ENCODE measurements at places on chromosomes 6 and 20.
A peak's percentile ranks its signal among the peaks of the same experiment; 100 is the strongest.

GRCh38 chr6:115071962-115072361, 729.1 kb upstream of the HS3ST5 start:
- DNase-seq, result no peak

- DNase-seq, result no peak
Measured at GRCh38 chr6:138544501-138544900, 45.2 kb upstream of the NHSL1 start.

GRCh38 chr6:48109944-48110343, 1.1 kb downstream of the PTCHD4 start:
- no peak for DNase-seq

- no peak for DNase-seq
Measured at GRCh38 chr6:28218312-28219248, 6.5 kb upstream of the ZSCAN9 start.

DNA sequence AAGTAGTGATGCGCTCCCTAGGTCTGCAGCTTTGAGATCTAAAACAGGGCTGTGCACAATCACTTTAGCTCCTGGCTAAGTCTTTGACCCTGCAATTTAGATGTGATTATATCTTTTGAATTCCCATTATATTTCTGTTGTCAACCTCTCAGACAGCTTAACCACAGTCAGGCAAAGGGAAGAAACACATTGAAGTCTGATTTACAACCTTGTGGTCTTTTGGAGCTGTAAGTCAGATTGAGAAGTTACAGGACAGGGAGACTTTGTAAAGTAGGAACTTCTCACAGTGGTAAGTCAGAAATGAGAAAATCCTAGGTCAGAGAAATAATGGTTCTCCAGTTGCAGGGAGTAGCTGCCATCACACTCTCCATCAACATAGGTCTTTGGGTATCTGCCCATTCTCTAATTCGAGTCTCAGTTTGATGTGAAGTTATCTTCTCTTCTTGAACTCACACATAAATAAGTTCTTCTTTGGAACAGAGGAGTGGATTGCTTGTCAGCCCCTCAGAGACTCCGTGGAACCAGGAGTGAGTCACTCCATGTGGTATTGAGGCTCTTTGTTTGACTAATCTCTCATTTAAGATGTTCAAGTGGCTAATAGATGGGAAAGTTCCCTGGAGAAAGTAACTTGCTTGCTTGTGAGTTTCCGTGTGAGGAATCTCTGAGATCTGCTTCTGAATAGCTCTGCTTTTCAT, 35.0 kb upstream of the SGK1 start:
- no peak for DNase-seq

DNA sequence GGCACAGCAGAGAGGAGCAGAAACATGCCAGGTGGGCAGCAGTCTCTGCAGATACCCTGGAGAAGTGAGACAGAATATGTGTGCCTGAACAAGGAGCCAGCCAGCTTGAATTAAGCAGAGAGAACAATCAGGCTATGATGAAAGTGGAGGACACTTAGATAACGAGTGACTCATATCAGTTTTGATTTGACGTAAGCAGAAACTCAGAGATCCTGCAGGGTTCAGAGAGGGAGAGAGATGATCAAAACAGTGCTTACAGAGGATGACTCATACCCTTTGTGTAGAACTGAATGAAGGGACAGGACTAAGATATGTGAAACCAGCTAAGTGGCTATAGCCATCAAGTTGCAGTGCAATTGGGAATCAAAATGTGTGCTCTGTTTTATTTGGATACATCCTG, 300.7 kb downstream of the TENT5A start:
- no peak for DNase-seq

DNA sequence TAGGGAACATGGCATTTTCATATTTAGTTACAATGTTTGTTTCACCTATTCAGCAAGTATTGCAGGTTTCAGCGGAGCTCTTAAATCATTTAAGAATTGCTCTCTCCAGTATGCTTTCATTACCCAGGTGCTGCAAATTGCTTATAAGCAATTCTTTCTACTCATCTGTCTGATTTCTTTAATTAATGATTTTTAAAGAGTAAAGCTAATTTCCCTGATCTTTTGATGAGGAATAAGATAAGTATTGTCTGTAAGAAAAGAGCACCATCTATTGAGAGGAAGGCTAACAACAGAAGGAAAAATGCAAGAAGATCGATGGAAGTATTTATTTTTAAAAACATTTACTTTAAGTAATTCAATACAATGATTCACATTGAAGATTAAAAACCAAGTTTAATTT, 2.0 kb downstream of the OPRM1 start:
- DNase-seq, result no peak

GRCh38 chr6:105990151-105990550, 96.0 kb upstream of the PRDM1 start:
- DNase-seq, result no peak

- DNase-seq, result no peak
Measured at GRCh38 chr20:6702144-6702543, 65.3 kb upstream of the BMP2 start.

- no peak for DNase-seq
Measured at GRCh38 chr20:32907886-32908285, 49.2 kb downstream of the EFCAB8 start.

- DNase-seq, result no peak
Measured at GRCh38 chr20:50019466-50020256, 36.9 kb downstream of the SNAI1 start.

DNA sequence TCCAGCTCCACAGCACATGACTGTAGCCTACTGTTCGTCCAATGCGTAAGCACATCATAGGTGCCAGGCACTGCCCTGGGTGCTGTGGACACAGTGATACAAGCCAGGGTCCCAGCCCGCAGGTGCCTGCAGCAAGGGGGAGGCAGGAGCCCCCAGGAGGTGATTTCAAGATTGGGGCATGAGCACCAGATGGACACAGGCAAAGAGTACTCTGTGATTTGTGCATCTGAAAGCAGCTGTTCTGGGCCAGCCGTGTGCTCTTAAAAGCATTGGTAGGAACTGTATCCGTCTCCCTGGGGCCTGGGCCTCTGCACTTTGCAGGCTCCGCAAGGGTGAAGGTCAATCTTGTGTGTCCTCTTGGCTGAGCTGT, 149.8 kb downstream of the SYCP2 start:
- no peak for DNase-seq

GRCh38 chr6:4274382-4275082, 139.2 kb upstream of the ECI2 start:
- no peak for DNase-seq

DNA sequence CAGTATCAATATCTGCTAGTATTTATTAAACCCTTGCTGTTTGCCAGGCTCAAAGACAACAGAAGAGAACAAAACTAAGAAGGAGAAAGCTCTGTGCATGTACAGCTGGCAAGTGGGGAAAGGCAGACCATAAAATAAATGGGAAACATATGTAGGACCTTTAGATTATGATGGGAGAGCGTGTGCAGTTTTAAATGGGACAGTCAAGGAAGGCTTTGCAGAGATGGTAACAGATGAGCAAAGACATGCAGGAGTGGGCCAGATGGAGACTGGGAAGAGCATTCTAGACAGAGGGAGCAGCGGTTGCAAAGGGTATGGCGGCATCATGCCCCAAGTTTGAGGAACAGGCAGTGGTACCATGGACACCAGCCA, 260.0 kb downstream of the NRN1 start:
- DNase-seq, result no peak

GRCh38 chr20:50887576-50887975, 43.7 kb downstream of the ADNP start:
- DNase-seq, result no peak

- no peak for DNase-seq
Measured at GRCh38 chr6:54878718-54879117, 32.1 kb downstream of the FAM83B start.

GRCh38 chr6:127515794-127516661, 3.1 kb downstream of the MTCL3 start:
- DNase-seq, result peak; percentile 36

DNA sequence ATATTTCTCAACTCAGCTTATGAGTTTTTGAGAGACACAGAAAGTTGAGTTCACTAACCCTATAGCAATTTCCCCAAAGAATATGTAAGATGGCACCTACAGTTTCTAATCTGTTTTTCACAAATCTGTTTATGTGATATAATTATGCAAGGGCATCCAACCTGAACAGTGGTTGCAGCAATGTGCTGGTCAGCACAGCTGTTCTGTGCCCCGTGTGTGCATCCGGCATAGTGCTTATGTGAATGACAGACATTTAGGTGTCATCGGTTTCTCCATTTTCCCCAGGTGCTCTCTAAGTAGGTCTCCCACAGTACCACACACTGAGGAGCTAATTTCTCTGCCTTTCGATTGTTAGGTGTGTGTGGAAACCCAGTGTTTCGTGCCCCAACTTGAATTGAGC, 7.7 kb upstream of the BACH2 start:
- DNase-seq, result no peak

DNA sequence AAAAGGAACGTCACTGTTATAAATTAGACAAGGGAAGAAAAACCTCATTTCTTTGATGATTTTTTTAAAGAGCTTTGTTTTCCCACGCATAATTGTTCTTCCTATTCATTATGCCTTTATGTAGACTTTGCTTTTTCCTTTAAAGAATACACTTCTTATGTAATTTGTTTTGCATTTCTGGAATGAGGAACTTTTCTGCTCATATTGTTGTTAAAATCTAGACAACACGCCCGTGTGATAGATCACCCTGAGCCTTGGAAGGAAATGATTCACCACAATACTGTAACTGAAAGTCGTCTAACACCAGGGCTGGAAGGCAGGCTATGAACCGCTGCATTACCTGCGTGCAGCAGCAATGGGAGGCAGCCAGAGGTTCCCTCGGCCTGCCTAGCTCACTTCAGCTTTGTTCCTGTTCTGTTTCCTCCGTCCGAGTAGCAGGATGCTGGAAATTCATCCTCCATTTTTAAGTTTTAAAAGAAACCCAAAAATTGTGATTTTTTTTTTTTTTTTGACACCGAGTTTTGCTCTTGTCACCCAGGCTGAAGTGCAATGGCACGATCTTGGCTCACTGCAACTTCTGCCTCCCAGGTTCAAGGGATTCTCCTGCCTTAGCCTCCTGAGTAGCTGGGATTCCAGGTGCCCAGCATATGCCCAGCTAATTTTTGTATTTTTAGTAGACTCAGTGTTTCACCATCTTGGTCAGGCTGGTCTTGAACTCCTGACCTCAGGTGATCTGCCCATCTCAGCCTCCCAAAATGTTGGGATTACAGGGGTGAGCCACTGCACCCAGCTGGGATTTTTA, 49.6 kb upstream of the ZNF217 start:
- DNase-seq, result peak; percentile 86

GRCh38 chr20:38649275-38649891, 47.8 kb downstream of the ARHGAP40 start:
- DNase-seq, result no peak

DNA sequence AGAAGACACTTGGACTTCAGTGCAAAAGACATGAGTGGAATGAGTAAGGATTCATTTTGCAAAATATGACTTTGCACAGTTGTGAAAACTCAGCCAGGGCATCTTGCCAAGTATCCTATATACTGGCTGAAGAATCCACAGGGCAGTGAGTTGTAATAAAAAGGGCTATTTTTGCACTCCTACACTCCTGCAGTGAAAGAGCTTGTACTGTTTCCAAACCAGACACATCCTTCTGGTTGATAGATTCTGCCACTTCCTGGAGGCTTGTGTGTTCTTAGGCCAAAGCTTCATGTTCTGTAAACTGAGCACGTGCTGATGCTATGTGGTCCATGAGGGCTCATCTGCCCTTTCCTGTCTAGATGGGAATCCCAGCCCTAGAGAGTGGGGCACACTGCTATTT, 34.9 kb downstream of the GMPR start:
- no peak for DNase-seq

DNA sequence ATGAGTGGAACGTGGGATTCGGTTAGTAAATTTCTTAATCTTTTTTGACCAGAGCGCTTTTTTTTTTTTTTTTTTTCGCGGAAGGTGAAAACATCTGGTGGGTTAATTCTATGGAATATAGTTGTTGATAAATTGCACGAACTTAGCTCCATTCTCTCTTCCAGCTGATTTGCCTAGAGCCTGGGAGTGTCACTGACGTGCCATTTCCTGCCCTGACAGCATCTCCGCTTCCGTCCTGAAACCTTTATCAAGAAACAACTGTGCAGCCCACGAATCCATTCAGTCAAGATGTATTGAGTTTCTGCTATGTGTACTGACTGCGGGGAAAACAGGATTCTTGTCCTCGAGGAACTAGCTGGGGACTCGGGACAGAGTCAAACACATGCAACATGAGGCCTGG, 59.5 kb upstream of the TGM3 start:
- peak; percentile 4 for DNase-seq

DNA sequence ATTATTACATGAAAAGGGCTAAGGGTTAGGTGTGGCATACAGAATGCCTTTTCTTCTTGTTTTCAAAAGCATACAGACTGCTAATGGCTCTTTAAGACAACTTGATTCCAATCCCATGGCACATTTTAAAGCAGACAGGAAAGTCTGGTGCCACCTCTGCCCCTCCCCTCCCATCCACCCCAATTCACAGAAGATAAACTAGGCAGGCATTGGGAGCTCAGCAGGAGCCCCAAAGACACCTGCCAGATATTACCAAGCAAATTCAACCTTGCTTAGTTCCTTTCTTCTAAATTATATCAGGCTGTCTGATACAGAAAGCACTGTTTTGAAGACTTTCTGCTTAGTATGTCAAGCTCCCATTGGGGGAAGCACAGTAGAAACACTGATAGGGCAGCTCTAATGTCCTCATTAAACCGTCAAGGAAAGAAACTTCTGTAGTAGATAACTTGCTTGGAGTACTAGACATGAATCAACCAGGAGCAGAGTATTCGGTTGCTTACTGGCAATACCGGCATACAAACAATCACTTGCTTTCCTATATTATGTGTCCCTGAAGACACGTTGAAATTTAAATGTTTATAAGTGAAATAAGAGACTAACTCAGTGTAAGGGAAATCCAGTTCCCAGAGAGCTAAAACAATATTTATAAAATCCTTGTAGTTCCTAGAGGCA, 13.0 kb downstream of the SESN1 start:
- no peak for DNase-seq

DNA sequence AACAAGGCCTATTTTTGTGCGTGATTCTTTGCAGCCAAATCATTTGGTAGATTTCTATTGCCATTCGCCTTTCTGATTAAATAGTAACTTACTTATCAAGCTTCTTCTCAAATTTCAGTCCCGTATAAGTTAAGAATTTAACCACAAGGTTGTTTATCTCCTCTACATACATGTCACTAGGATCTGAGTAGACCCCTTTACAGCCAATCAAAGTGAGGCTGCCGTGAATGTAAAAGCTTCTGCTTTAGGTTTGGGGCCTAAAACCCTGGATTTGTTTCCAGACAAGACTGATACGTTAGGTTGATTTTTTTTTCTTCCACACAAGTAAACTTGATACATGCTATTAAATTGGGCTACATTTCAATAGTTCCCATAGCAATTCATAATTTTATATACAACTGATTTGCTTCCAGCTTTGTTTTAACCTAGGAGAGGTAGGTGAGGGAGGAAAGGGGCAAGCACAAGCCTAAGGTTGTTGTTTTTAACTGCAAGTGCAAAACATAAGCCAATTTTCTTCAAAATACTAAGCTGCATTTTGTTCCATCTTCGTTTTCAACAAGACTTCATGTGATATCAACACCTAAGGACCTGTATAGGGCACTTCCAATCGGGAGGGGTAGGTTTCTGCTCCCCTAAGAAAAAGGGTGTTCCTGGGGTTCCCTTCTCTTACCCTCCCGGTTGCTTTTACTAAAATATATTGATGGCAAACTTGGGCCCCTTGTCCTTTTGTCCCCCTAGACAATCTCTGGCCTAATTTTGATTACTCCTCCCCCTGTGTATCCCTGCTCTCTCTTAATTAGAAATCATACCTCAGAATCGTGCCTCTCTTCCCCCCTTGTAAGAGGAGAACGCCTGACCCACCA, 1.7 kb downstream of the RANBP9 start:
- DNase-seq, result no peak
